NCI-H2081 (cell line): ENCODE measurements at places on chromosomes 5 and 9.
A peak's percentile ranks its signal among the peaks of the same experiment; 100 is the strongest.

DNA sequence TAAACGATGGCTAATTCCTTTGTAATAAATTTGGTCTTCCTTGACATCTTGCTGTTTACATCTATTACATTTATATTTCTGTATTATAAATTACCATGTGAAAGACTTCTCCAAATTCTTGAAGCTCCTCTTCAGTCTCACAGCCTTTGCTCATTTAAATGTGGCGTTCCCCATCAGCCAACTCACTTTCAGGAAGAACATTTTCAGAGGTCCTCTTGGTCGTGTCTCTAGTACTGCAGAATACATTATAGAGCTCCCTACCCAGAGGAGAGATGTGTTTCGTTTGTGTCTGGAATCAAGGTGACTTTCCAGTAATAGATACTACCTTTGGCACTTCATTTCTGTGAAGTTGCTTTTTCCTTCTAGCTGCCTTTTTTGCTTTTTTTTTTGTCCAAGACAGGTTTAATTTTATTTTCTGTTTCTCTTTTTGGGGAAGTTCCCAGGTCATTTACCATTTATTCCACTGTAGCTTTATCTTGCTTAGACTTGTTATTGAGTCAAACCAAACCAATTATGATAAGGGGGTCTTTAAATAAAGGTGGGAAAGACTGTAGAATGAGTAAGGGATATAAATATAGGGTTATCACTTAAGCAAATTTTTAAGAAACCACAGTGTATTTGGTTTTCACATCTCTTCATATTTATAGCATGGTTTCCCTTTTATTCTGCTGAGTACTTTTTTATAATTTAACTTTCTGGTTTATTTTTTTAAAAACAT lies 12.8 kb downstream of the UBE2B start:
- DNase-seq: no peak

- no peak for DNase-seq
These were observed 174.8 kb downstream of the SLF1 start for GRCh38 chr5:94793113-94793815.

- no peak for DNase-seq
These were observed 128.0 kb upstream of the ZNF618 start for GRCh38 chr9:113748135-113748534.

DNA sequence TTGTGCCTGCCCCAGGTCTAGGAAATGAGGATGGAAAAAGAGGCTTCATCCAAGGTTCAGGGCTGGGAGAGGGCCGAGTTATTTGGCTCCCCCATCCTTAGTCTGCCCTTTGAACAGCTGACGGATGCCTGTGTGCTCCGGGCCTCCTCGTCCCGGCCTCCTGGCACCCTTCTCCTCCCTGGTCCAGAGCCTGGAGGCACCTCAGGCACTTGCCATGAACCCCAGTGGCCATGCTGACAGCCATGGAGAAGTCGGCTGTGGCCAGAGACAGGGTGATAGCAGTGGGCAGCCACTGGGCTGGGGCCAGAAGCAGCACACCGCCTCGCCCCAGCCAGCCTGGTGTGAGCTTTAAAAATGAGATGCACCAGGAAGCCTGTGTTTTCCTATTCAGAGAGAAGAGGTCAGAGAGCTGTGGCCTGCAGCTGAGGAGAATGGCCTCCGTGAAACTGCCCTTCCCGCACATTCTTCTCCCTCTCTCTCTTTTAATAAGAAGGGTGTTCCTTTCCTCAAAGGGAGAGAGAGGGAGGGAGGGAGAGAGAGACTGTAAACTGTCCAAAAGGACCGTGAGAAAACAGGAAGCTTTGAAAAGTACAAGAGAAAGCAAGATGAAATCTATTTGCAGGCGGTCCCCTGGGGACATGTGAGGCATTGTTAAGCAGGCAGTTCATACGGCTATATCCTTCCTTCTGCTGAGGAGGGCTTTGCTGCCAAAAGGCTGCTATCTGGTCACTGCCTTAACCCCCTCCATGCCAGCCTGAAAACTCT lies 55.3 kb downstream of the ZNF366 start:
- no peak for DNase-seq

GRCh38 chr9:94900222-94901018 lies 173.9 kb downstream of the AOPEP start:
- DNase-seq: no peak

DNA sequence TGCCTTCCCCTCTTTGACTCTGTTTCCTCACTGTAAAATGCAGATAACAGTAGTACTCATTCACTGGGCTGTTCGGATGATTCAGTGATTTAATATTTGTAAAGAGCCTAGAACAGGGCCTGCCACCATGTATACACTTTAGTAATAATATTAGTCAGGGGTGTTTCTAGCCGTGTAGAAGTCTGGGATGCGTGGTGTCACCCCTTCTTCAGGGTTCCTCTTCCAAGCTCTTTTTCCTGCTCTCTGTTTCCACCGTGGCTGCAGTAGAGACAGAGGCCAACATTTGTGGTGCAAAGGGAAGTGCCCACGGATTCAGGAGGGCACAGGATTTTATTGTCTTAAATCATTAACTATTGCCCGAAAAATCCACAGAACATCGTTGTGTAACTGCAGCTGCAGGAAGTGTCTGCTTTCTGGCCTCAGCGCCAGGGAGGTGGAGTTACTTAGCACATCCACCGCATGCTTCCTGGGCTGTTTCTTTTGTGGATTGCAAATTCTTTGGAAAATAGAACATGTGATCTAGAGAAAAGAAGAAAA lies 61.7 kb downstream of the TRIO start:
- peak; percentile 94 for DNase-seq

GRCh38 chr9:124040935-124041816 lies 29.6 kb downstream of the LHX2 start:
- DNase-seq: peak; percentile 31

DNA sequence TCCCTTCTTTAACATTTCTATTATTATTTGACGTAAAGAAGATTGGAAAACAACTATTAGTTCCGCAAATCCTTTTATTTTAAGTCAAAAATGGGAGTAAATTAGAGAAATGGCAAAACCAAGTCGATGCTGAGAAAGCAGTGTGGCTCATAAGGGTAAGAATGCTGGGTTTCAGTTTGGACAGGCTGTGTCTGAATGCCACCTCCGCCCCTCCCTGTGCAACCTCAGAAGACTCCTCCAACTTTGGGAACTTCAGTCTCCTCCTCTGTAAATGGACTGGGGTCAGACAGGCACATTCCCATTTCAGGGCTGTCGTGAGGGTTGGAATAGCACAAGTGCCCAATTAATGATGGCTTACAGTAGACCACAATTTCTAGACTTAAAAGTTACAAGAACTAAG lies 154.0 kb downstream of the GABBR2 start:
- no peak for DNase-seq

GRCh38 chr9:37921546-37922300 lies 17.8 kb upstream of the SLC25A51 start:
- no peak for DNase-seq

GRCh38 chr5:155765715-155766114 lies 561.2 kb upstream of the SGCD start:
- no peak for DNase-seq

DNA sequence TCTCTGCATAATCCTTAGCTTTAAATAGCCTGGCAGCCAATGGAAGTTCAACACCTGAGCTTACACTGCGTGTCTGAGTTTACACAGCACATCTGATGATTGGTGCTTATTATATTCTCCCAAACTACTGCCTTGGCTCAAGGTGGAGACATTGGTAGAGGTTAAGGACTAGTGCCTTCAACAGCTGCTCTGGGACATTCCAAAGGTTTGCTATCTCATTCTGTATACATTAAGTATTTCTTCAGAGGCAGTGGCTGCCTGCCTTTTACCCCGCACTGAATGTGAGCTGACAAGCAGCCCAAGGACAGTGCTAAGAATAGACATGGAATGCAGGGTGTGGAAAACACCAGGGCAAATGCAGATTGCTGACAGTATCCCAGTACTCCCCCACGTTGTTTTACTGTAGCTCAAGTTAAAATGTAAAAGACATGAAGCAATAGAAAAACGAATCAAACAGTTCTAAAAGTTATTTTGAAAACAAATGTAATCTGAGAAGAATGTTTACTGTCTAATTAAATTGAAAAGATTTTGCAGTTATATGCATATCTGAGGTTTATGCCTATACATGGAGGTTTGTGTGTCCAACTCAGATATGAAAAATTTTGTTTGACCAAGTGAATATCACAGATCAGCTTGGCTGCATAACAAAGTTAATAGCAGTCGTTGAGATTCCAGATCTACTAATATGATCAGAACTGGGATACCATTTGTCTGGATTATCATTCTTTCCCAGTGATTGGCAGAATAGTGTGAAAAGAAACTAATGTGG lies 1.8 kb downstream of the HSPB3 start:
- no peak for DNase-seq

GRCh38 chr5:134555890-134556311 lies 30.4 kb downstream of the JADE2 start:
- peak; percentile 37 for DNase-seq

- no peak for DNase-seq
These were observed 9.1 kb downstream of the UNC5A start for GRCh38 chr5:176819476-176819875.

- no peak for DNase-seq
These were observed 426.6 kb downstream of the SPOCK1 start for GRCh38 chr5:137072361-137073115.

DNA sequence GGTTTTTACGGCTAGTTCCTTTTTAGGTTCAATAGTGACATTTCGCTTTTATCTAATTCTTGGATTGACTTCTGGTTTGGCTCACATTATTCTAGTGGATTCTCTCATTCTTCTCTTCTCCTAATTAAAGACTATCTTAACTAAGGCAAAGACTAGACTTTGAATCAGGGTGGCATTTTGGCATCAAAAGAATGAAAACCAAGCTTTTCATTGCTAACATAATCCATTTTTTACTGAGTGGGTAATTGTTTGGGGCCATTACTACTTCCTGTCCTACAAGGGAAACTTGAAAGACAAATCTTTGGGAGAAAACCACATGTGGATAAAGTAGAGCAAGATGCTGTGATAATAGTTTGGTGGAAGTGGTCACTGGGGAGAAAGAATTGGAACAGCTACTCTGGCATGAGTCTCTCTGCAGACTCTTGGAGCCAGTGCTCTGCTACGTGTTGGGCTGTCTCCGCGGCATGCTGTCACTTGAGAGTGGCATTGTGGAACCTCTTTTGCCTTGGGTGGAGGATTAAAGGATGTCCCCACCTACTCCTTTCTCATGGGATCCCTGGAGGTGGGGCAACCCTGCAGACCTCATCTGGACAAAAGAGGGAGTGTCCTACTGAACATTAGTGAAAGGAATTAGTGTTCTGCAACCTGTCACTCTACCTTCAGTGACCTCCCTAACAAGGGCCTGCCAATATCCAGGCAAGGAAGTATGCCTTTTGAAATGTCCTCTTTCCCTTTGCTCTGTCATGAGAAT lies 280.4 kb downstream of the PSAT1 start:
- DNase-seq: no peak

DNA sequence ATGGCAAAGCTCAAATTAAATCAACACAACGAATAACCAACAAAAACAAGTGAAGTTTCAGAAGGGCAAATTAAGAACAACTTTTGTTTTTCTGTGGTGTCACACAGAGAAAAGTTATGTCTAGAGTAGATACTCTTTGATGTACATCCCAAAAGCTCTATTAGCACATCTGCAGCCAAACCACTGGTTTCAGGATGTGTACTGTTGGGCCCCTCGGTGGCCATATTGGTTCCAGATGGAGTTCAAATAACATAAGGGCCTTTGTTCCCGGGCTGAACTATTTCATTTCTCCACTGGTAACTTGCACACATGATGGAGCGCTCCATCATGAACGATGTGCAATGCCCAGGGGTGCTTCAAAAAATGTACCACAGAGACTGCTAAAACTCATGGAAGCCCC lies 126.1 kb downstream of the SEMA5A start:
- DNase-seq: no peak

DNA sequence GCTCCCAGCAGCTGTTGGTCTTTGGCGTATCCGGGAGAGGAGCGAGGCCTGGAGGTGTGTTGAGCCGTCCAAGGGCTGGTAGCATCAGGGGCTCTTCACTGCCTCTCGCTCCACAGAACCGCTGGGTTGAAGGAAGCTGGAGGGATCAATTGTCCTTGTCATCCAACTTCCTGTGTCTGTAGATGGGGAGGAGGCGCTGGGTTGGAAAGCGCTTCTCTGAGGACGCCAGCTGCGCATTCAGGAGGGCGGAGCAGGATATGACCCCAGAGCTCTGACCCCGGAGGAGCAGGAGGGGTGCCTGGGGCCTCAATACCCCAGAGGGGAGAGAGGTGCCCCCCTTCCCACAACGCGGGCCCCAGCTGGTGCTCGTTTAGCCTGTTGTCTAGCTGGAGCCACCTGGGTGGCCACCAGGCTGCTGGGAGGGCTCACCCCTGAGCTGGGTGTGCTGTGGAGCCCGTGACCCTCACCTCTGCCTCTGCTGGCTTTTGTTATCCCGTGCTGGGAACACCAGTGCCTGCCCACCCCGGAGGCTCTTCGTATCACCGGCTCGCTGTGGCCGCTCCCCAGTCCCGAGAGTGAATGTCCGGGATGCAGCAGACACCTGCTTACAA lies 2.0 kb upstream of the DBH start:
- DNase-seq: peak; percentile 63

DNA sequence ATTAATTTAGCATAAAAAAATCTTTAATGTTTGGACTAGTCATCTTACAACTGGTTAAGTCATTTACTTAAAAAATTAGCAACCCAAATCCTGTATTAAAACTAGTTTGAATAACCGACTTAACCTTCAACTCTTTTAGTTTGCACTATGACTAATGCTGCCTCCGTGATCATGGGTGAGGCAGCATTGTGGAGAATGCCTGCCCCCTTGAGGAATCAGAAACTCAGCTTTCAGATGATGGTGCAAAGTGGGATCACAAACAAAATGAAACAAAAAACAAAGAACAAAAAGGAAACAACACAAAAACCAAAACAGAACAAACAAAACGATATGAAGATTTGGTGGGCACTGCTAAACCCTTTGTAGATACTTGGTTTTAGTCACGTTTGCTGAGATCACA lies 127.0 kb upstream of the PALM2AKAP2 start:
- DNase-seq: peak; percentile 1
